ENCODE measurements at places on chromosomes 3 and 15.

DNA sequence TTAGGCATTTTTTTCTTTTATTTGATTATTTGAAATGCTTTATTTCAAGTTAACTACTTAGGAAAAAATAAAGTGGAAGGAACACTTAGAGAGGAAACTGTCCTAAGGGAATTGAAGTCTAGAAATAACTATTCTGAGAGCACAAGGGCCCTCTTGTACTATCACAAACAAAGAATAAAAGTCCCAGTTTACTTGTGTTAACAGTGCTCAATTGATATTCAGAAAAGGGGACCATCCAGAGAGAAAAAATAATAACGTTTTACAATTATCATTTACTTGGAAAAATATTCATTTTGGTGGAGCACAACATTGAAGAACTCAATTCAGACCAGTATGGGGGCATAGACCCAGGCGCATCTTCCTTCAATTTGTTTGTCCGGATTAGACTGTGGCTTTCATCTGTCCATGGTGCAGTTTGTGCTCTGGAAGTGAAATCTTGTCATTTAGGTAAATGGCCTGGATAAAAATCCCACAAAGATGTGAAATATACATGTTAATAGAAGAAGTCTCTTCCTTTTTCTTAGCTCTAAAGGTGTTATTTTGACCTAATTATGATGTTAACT lies 54.5 kb upstream of the SAMMSON start:
- DNase-seq = no peak

- DNase-seq = no peak
These were observed 1.9 kb downstream of the RAF1 start for GRCh38 chr3:12661926-12662592.

DNA sequence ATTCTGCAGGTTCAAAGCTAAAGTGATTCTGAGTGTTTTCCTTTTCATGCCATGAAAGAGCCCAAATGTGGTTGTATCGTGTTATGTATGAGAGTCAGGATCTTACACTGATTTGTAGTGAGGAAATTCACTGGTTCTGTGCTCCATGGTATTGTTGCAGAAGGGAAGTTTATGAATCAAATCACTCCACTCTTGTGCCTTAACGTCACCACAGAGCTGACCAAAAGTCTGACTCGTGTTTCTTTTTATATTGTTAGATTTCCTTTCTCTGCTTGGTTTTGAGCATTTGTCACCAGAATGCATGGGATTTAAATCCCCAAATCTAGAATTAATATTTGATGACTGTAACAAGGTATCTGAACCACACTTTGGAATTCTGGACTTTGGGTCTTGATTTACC lies 29.1 kb upstream of the SLC30A4 start:
- DNase-seq = no peak

GRCh38 chr3:13705702-13706280 lies 156.9 kb downstream of the FBLN2 start:
- no peak for DNase-seq

DNA sequence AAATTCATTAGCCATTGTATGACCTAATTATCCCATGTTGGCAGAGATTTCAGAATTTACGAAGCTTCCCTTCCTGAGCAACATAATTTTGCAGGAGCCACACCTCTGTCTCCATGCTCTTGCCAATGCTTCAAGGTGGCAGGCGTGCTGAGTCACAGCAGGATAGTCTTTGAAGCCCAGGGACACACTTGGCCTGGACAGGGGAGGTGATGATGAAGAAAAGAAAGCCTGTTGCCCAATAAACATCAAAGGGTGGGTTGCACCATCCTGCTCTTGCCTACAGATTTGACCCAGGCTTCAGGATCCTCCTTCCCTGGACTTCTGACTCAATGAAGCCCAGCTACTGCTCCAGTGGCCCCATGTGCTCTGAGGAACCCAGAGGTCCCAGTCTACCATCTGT lies 117.1 kb downstream of the MINAR1 start:
- DNase-seq = no peak

DNA sequence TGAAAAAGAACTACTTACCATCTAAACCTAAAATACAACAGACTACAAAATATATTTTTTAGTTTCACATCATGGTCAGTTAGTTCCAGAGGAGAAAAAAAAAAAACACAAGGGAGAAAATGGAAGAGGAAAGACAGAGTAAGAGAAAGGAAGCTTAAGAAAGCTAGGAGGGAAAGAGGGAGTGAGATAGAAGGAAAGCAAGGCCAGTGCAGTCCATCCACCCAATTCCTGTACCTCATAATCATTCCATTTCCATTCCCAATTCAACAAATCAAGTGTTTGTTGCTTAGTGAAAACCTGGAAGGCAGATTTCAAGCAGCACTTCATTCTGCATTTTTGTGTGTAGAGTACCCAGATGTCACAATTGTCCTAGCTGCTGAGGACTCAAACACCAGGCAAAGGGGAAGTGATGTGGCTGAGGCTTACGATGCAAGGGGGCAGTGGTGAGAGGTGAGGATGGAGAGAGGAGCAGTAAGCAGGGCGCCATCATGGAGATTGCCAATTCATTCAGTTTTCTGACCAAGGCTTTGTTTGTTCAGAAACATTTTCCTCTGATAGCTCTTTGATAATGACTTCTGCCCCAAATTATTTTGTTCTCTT lies 83.6 kb upstream of the GSK3B start:
- DNase-seq = peak; percentile 58

Measured in SW 1271 (cell line).